ENCODE measurements at places on chromosomes 6 and 20.
A peak's percentile ranks its signal among the peaks of the same experiment; 100 is the strongest.

- no peak for DNase-seq
These were observed 69.5 kb upstream of the GATA5 start for GRCh38 chr20:62545271-62545670.

DNA sequence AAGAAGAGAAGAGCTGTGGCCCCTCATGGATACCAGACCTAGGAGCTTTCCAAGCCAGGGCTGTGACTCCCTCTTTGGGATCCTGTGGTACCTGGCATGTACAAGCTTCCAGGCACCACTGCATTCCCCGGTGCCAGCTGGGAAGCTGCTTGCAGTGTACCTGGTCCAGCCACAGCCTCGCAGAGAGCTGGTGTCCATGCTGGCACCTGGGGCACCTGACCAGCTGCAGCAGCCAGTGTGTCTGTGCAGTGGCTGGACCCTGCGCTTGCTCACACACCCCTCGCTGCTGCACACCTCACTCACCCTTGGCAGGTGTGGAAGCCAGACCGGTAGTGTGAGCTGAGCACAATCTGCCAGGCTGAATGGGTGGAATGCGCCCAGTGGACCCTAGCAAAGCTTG lies 190.9 kb upstream of the MAN1A1 start:
- DNase-seq: no peak

DNA sequence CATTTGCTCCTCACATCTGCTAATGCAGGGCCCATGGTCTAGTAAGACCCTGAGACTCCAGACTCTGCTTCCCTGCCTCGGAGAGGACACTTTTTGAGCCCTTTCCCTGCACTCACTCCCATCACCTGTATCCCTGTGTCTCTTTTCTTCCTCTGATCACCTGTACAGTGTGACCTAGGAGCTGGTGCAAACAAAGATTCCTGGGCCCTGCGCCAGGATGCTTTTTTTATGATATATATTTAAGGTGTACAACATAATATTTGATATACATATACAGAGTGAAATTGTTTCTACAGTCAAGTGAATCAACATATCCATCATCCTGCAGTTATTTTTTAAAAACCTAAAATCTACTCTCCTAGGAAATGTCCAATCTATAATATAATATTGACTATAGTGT lies 355.4 kb downstream of the MAFB start:
- DNase-seq: no peak

DNA sequence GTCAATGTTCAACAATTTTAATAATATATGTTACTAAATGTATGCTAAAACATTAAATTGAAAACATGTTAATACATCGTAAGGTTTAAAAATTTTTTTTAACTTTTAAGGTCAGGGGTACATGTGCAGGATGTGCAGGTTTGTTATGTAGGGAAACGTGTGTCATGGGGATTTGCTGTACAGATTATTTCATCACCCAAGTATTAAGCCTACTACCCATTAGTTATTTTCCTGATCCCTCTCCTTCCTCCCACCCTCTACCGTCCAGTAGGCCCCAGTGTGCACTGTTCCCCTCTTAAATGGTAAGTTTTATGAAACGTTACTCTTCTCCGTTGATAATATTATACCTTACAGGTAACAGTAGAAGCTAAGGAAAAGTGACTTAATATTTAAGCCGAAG lies 15.8 kb downstream of the PDE7B start:
- no peak for DNase-seq

DNA sequence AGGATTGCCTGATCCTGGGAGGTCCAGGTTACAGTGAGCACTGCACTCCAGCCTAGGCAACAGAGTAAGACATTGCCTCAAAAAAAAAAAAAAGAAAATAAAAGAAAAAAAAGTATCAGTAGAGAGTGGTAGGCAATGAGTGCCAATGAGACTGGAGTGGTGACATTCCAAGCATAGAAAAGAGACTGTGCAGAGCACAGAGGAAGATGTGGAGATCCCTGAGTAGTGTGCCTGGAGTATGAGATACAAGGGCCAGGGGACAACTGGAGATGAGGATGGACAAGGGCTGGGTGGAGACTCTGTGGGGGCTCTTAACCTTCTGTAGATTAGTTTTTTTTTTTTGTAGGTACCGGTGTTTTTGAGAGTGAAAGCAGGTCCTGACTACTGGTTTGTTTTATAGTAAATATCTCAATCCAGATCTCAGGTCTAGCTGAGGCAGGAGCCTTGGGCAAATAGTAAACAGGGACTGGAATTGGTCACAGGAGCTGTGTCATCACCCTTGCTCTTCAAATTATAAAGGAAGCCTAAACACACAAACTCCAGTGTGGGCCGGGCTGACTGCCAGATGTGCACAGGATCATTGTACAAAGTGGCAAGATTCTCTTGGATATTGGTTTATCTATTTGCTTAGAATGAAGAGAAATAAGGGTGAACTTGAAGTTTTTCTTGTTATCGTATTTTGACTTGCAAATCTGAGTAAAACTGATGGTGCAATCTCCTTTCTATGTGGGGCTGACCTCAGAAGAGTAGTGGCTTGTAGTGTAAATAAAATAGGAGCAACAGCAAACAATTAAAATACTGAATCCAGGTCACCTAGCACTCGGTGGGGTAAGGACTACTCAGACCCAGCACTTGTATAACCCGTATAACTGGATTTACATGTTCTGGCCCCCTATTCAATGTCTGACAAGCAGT lies 144.9 kb downstream of the SOX4 start:
- no peak for DNase-seq

DNA sequence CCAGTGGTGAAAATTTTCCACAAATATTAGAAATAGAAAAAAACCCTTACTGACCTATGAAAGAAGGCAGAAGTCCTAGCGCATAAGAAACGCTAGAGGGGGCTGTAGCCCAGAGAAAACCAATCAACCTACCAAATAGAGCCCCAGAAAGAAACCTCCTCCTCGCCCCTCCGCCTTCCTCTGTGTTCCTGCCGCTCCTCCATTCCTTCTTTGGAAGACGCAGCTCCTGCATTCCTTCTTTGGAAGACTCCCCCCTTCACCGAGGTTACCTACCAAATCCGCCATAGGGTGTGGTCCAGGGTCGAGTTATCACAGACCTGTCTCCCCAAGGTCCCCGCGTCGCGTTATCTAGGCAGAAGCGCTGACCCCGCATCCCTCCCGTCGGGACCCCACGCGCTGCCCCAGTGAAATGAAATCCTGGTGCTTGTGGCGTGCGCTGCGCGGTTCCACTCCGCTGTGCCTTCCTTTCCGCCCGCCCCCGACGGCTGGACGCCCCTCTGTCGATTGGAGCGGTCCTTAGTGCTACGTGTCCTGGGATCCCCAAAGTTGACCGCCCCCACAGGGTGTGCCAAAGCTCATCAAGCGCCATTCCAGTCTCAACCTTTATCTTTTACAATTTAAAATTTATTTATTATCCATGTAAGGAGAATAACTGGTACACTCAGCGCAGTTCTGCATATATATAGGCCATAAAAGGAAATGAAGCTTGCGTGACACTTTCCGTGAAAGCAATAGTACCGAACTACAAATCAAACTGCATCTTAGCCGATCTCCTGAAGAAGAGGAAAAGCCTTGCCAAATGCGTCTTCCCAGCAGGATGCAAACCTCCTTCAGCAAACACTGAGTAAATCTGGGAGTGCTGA lies 13.0 kb downstream of the RPP21 start:
- DNase-seq: peak; percentile 12

GRCh38 chr6:157021993-157022740 lies 245.0 kb downstream of the ARID1B start:
- peak; percentile 71 for DNase-seq

DNA sequence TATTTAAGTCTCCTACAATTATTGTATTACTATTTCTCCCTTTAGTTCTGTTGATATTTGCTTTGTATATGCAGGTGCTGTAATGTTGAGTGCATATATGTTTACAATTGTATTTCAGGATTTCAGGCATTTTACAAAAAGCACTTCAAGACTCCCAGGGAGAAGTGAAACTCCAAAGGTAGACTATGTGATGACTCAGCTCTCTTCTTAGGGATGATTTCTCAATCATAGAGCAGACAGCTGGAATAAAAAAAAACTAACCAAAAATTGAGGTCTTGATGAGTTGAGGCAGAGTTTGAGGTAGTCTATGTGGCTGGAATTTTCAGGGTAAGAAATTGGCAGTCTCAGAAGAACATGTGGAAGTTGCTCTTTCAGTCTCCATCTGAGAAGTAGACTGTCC lies 786.1 kb downstream of the TFAP2A start:
- DNase-seq: peak; percentile 54

GRCh38 chr6:151325075-151326050 lies 66.0 kb downstream of the ZBTB2 start:
- no peak for DNase-seq

- DNase-seq: no peak
These were observed 120.5 kb downstream of the HIVEP1 start for GRCh38 chr6:12132351-12133222.

All from HL-60 (cell line).